ENCODE measurements at places on chromosomes 2 and 18.

DNA sequence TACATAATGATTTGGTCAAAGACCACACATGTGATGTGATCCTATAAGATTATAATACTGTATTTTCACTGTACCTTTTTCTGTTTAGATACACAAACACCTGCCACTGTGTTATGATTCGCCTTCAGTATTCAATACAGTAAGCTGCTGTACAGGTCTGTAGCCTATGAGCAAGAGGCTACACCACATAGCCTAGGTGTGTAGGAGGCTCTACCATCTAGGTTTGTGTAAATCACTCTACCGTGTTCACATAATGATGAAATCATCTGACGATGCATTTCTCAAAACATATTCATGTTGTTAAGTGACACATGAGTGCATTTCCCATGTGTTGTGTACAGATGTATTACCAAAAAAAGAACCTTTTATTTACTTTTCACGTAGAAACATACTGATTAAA, 74.5 kb downstream of the USP40 start:
- DNase-seq: no peak

DNA sequence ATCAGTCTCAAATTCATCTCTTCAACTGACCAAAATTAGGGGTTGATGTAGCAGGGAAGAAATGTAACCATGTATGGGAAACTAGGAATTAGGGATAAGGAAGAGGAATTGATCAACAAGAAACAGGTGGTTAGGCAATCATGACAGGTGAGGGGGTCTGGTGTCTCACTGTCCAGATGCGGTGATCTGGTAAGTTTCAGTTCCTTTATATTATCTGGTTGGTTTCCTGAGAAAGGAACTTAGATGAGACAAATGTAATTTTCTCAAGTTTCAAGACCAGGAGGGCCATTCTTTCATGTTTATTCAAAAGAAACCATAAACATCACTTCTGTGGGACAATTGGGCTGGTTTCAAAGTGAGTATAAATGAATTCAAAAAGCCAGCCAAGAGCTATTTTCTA, 306.2 kb upstream of the KCNJ3 start:
- no peak for DNase-seq

GRCh38 chr2:99489063-99489760, 605 bp downstream of the REV1 start:
- no peak for DNase-seq

GRCh38 chr2:121836611-121837010, 81.2 kb downstream of the TSN start:
- no peak for DNase-seq

DNA sequence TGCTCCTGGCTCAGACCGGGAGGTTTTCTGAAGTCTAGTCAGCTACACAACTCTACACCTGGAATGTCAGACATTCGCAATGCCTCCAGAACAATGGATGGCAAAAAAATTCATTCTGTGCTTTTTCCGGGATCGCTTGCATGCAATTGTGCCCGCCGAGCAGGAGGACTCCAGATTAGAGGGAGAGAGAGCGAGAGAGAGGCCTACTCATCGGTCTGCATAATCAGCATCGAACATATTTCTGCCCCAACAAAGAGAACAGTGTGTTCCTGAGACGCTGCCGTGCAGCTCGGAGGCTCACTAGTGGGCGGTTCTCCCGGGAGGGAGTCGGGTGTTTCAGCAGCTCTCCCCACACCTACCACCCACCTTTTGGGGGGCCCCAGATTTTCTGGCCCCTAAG, 117.1 kb downstream of the KLHL29 start:
- DNase-seq: no peak

DNA sequence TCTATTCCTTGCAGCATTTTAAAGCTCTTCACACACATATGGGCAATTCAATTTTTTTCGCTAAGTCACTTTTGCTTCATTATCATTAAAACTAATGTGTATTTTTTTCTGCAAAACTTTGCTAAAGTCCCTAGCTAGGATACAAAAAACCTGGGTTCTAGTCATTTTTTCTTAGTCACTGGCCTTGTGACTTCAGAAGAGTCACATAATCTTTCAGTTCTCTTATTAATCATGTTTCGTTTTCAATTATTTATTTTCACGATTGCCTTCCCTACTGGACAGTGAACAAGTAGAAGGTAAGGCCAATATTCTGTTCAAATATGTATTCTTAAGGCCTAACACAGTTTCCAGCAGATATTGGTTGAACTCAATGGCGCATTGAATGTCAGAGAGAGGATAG, 60.9 kb upstream of the CYRIA start:
- DNase-seq: no peak

- DNase-seq: no peak
Measured at GRCh38 chr2:58614219-58614618, 373.1 kb upstream of the FANCL start.

DNA sequence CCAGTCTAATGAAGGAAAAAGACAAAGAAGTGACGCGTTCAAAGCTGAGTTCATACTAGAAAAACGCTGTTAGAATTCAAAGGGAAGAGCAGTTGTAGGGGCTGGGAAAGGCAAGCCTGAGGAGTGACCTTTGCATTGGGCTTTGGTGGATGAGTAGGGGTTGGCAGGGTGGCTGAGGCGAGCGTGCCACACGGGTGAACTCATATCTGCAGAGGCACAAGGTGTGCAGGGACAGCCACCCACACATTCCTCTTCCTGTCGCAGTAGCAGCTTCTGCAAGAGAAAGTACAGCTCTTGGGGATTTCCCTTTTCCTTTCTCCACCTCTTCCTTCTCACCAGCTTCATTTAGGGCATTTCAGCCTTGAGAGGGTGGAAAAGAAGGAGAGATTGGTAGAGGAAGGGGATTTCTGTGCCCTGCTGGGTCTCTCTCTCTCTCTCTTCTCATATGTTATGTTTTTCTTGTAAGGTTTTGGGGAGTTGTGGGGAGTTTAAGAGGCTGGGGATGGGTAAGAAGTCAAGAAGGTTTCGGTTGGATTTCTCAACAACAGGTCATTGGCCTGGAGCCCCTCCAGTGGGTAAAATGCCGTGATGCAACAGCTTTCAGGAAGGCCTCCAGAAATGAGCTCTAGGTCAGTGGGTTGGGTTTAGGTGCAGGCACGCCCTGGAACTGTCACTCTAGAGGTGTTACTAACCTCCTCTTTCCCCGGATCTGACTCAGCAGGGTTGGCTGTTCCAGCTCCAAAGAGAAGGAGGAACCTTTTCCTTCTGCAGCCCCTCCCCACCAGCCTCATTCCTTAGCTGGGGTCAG, 40.1 kb downstream of the ODC1 start:
- no peak for DNase-seq

DNA sequence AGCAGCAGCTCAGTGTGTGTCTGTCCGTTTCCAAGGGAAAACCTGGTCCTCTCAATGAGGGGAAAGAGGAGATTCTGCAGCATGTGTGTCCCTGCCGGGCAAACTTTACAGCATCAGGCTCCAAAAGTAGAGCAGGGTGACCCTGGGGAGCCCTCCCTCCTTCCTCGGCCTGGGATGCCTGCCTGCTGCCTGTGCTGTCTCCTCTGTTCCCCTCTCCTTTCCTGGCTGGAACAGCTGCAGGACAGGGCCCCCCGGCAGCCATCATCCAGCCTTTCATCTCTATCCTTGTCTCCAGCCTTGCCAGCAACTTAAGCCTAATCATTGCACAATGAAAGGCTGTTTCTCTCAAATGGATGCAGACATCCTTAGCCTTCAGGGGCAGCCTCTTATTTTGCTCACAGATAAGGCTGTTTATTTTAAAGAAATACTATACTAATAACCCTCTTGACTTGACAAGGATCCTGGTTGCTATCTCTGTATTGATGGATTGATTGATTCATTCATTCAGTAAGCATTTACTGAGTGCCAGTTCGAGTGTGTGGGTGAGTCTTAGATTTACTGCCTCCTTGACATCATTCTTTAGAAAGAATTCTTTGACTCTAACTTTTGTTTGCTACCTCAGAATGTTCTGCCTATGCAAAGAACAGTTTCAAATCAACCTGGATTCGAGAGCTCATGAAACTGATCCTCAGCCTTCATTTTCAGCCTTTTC, 40.6 kb upstream of the EDAR start:
- no peak for DNase-seq

GRCh38 chr18:9960258-9960904, 46.6 kb downstream of the VAPA start:
- no peak for DNase-seq

- peak; percentile 60 for DNase-seq
Measured at GRCh38 chr2:161246281-161246680, 61.9 kb upstream of the PSMD14 start.

- DNase-seq: peak; percentile 73
Measured at GRCh38 chr2:130785466-130786055, 30.2 kb downstream of the AMER3 start.

DNA sequence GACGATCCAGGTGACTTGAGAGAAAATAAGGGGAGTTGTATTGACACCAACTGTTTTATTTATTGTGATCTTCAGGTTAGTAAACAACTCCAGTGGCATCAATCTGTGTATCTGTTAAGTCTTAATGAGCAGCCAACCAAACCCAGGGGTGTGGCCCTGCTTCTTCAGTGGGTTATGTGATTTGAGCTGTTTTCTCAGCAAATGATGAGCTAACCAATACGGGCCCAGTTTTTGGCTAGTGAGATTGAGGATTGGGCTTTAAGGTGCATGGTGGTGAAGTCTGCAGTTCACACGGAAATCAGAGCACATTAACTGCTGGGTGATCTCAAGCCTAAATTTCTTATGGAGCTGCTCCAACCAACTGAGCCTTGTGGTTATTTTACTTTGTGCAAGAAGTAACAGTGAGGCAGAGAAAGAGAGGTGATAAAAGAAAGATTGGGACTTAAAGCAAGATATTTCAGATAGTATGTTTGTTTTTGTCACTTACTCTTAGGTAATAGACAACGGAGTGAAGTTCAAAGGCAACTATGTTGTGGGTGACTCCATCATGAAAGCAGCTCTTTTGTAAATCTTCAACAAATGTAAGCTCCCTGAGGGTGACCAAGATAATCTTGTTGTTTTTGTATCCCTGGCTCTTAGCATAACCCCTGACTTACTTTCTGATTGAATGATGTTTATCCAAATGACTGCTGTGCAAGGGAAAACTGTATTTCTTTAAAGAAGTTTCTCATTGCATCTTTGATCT, 2.4 kb downstream of the MTCL1 start:
- DNase-seq: peak; percentile 56

DNA sequence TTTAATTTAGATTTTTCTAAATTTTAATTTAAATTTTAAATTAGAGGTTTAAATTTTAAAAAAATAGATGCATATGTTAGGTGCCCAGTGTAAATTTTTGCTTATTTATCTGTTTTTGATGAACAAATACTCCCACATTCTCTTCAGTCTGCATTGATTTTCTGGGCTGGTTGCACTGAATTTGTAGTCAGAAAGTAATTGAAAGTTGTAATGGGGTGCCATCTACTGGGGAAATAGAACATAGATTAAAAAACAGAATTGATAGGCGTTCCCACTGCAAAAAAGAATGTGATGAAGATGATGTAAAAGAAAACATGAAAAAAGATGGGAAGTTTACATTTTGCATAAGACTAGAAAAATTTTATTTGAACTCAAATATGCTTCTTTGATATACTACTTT, 51.7 kb upstream of the CCDC85A start:
- DNase-seq: peak; percentile 5

DNA sequence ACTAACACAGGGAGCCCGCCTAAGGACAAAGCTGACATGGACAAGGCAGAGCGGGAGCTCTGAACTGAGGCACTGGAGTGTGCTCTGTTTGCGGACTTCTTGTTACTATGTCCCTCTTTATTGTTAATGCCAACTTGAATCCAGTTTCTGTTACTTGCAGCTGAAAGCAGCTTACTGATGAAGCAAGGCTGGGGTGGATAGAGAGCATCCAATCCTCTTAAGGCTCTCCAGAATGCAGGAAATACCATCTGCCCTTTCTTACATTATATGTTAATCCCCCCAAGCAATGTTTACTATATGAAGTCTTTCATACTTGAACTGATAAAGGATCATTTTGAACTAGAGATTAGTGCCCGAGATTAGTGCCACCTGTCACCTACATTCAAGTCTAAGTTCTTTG, 9.4 kb downstream of the FAM210A start:
- no peak for DNase-seq

DNA sequence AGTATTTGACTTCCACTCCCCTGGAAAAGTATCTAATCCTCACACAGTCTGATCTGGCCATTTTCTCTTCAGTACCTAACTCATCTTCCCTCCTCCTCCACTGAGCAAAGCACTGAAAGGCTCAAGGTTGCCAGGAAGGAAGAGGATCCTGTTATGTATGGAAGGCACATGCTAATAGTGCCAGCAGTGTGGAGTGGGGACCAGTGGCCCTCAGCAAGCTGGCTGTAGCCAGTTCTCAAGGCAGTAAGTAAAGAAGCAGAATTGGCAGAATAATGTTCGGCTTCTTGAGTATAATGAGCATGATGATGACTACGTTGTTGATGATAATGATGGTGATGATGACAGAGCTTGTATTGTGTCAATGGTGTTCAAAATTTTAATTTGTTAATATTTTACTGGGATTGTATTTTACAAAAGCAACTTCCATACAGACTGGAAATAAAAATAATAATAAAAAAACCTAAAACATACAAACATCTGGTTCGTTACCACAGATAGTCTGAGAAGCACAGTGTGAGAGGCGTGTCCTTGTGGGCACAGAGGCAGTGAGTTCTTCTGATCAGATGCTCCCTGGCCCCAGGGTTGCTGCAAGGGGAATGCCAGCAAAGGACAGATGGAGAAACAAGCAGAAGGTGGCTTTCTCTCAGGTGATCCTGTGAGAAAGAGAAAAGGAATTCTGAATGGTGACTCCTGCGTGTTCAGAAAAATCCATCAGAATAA, 528.8 kb downstream of the CMPK2 start:
- DNase-seq: no peak

- no peak for DNase-seq
Measured at GRCh38 chr2:202135091-202135874, 62.2 kb downstream of the KIAA2012 start.

GRCh38 chr2:27347641-27348040, 8.9 kb downstream of the GTF3C2 start:
- no peak for DNase-seq

DNA sequence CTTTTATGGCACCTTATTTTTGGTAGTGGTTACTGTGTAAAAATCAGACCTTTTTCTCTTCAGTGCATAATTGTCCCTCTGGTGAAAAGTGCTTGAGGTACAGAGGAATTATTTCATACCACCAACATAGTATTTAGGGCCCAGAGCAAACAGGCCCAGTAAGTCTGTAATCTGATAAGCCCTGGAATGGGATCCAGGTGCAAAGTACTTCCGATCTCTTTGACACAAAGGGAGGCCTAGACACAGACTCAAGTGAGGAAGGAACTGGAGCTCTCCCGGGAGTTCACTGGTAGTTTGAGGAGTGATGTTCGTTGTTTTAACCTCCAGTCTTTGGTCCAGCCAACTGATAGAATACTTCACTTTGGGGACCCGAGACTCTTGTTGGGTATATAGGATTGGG, 57.4 kb downstream of the RAB31 start:
- DNase-seq: peak; percentile 36

DNA sequence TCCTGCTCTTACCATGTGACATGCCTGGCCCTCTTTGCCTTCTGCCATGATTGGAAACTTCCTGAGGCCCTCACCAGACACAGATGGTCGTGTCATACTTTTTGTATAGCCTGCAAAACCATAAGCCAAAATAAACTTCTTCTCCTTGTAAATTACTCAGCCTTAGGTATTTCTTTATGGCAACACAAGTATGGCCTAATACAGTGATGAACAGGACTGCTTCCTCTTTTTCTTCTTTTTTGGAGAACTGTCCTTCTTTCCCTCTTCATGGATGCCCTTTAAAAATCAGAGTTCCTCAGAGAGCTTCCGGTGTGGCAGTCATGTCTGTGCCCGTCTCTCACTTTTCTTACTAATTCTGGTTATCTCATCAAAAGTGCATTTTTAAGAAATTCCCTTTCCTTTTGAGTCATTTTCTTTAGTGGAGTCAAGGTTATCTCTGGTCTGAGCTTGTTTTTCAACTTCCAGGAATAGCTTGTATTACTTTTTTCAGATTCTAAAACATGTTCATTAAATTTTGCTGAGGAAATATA, 9.2 kb upstream of the IL1A start:
- no peak for DNase-seq

All from DMS 273 treated with DMSO at 0.1 percent for 48 hours (cell line).